ENCODE measurements at places on chromosomes 1 and 21. TPM values are rescaled to one million over a fixed set of nuclear protein-coding genes. Genes with fewer than 3 reads are reported as not detected.

- DNase-seq, result no peak
Measured at GRCh38 chr1:236540813-236541465, 17.2 kb downstream of the LGALS8 start.

- DNase-seq, result no peak
Measured at GRCh38 chr21:31173881-31174555, 135.7 kb upstream of the KRTAP19-8 start.

DNA sequence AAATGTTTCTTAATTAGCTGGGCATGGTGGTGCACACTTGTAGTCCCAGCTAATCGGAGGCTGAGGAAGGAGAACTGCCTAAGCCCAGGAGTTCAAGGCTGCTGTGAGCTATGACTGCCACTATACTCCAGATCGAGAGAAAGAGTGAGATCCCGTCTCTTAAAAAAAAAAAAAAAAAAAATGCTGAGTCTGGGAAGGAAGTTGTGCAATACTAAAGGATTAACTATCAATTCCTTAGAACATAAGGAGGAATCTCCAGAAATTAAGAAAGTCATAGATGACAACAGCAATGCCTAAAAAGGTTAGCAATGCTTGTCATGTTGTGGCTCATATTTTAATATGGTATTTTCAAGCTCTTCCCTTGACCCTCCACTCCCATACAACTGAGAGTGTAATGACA lies 5.3 kb downstream of the LUZP1 start:
- no peak for DNase-seq

DNA sequence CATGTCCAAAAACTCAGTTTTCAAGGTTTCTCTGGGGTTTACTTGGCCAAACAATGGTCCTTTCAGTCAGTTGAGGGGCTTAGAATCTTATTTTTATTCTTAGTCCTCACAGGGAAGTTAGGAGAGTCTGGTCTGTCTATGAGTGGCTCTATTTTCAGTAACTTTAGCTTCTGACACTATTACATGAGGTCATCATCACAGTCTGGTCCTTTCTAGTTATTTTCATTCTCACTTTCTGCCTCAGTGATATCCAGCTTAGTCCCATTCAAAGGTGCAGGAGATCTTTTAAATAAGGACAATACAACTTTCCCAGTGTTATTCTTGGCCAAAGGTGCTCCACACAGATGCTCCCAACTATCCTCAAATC lies 30.0 kb upstream of the FGGY start:
- no peak for DNase-seq

GRCh38 chr1:116573431-116574095 lies 2.7 kb upstream of the CD58 start:
- DNase-seq, result no peak

GRCh38 chr21:45131537-45131999 lies 57.2 kb downstream of the ADARB1 start:
- DNase-seq, result no peak

- DNase-seq, result no peak
Measured at GRCh38 chr1:243216741-243217140, 38.3 kb downstream of the CEP170 start.

- DNase-seq, result no peak
Measured at GRCh38 chr1:64678366-64678765, 66.5 kb upstream of the RAVER2 start.

DNA sequence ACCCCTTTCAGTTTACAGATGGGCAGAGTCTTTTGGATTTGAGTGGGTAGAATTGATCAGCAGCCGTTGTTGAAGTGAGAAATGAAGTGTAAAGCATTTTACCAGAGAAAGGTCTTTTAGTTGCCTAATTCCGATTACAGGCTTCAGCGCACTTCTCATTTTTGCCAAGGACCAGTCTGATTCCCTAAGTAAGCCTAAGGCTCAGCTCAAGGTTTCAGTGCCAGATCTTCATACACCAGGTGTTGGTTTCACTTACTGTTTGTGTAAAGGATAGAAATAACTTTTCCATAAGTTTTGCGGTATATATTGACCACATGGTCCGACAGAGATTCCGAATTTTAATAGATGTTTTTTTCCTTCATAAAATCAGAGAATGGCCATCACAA lies 83.9 kb upstream of the BMP8A start:
- no peak for DNase-seq

- no peak for DNase-seq
Measured at GRCh38 chr1:209150114-209150513, 433.4 kb upstream of the CAMK1G start.

GRCh38 chr1:87575528-87575927 lies 246.8 kb downstream of the LMO4 start:
- no peak for DNase-seq

DNA sequence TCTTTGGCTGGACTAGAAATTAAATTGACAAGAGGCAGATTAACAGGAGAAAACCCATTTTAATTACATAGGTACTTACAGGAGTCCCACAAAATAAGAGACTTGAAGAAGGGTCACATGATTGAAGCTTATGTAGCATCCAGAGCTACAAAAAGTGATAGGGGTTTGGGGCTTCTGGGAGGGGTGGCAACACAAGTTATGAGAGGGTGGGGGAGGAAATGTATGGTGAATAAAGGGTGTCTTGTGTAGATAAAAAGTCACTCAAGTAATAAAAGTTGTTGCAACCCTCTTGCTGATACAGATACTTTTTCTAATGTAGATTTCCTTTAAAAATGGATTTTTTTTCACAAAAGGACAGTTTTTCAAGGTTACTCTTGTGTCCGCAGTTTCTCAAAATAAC lies 24.0 kb downstream of the USP25 start:
- no peak for DNase-seq

GRCh38 chr1:233603478-233603877 lies 10.4 kb upstream of the KCNK1 start:
- no peak for DNase-seq

DNA sequence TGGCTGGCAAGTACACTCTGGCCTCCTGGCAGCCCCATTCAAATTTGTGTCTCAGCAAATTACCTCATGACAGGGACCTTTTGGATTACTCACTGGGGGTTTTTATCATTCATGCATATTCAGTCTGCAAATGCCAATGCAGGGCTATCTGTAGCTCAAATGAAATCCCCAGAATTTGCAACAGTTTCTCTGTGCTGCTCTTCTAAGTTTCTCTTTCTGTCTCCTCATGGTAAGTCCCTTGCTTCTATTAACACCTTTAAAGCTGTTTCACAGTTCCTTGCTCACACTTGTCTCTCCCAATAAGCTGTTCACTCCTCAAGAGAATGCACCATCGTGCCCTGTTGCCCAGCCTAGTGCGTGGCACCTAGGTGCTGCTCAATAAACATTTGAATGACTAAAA lies 3.3 kb upstream of the FAM78B start:
- no peak for DNase-seq

DNA sequence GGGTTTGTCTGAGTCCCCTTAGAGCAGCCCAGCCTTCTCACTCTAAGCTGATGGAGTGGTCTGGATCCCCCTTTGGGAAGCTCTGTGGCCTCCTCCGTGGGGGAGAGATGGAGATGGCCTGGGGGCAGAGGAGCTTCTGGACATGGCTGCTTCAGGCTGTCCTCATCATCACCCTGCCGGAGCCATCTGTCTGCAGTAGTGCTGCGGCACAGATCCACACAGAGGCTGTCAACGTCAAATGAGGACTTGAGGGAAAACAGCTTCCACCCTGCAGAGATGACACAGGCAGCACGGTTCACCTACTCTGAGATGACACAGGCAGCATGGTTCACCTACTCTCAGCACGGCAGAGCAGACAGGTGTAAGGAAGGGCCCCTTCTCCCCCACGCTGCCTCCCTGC lies 134.3 kb downstream of the IGSF21 start:
- no peak for DNase-seq

DNA sequence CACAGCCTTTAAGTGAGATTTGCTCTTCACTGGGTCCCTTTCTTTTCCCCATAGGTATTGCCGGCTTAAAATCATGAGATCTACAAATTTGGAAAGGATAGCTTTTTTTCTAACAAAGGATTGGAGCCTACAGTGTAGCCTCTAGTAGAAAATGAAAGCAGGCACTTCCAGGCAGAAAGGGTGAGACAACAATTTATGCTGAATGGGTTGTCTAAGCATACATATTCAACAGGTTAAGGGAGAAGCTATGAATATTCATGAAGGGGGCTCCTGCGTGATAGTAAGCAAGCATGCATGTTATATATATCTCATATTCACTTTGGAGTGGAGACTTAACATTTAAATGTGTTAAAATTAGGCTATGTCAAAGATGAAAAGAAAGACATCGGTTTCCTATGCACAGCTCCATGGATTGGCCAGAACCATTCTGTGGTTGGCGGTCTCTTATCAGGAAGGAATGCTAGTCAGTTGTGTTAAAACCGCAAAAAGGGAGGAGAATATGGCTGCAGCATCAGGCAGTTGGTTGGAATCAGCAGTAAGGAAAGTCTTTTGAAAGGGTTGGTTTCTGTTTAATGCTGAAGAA lies 66.0 kb downstream of the VCAM1 start:
- no peak for DNase-seq

DNA sequence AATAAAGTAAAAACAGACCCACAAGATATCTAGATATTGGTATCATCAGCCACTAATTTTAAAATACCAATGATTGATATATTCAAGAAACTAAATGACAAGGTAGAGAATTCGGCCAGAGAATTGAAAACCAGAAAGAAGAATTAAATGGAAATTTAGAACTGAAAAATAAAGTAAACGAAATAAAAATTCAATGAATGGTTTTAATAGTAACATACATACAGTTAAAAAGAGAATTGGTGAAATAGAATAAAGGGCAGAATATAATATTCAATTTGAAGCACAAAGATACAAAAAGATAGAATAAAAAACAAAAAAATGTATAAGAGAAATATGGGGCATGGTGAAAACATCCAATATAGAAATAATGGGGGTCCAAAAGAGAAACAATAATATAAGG lies 64.0 kb upstream of the GUCA2B start:
- no peak for DNase-seq

- DNase-seq, result no peak
Measured at GRCh38 chr1:13965770-13966398, 265.9 kb downstream of the PRDM2 start.

DNA sequence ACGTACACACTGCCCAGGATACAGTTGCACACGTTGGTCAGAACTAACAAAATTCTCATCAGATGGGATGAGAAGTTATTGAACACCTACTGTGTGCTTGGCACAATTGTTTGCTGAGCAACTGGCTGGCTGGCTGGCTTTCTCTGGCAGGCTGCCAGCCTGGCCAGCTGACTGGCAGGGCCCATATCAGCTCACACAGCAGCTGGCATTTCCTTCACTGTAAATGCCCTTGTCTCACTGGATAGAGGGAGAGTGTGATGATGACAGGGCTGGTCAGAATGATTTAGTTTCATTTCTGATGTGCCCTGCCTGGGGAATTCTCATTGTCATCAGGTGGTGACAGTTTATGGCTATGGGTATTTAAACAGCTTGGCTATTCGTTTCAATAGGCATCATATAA lies 15.8 kb downstream of the CAMK2N1 start:
- DNase-seq, result no peak

DNA sequence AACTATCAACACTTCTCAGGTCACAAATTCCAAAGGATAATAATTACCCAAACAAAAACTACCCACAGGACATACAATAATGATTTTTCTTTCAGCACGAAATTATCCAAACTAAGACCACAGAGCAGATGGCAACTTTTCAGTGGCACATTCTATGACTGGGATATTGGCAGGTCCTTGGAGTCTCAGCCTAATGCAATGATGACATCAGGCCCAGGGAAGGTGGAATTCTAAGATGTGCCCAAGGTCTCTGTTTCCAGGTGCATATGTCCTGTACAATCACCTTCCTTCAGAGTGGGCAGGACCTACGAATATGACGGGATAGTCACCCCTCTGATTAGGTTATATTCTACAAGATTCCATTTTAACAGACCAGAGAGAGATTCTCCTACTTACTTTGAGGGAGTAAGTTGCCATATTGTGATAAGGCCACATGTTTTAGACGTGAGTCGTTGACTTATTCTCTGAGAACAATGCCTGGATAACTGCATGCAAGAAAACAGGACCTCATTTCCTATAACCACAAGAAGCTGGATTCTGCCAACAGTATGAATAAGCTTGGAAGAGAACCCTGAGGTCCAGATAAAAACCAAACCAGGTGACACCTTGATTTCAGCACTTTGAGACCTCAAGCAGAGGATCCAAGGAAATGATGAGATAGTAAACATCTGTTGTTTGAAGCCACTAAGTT lies 69.9 kb downstream of the ZC3H11B start:
- no peak for DNase-seq

GRCh38 chr1:52157582-52157981 lies 15.7 kb downstream of the ZFYVE9 start:
- no peak for DNase-seq

DNA sequence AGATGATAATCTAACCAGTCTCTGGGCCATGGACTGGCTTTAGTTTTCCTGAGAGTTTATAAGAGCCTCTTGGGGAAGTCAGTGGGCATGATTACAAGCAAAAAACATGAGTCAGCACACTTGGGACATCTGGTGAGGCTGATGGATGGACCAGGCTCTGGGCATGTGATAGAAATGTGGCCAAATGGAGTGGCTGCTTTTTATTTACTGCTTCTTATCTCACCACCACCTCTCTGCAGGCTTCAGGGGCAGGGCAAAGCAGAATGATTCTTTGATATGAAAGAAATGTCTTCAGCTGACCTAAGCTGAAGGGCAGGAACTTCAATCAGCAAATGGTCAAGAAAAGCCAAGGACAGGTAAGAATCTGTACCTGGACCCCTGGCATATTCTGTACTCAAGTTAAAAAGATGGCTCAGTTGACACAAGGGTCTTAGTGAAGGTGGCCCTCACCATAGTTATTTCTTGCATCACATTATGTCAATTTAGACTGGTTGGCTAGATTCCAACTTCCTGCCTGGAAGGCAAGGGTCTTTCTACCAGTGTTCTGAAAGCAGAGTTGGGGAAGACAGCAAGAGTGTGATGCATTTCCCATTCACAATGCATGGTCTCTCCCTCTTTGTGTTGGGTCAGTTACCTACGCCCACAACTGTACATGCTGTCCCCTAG lies 162.8 kb downstream of the FASLG start:
- DNase-seq, result no peak

GRCh38 chr1:101833312-101833711 lies 163.4 kb downstream of the OLFM3 start:
- no peak for DNase-seq

DNA sequence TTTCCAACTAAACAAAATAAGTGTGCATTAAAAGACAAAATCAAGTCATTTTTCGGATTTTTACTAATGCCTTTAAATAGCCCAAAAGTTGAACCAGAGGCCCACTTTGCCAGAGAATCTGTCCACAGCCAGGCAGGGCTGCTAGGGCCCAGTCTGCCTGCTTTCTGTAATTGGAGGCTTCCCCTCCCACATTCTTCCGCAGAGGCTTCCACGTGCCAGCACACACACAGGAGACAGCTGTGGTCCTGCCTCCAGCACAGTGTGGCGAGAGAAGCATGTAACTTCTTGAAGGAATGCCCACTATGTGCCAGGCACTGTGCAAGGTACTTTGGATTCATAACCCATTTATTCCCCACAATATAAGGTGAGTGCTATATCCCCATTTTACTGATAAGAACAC lies 11.3 kb upstream of the PDZK1IP1 start:
- no peak for DNase-seq

The FMO4 gene
- 1.8 TPM for total RNA-seq

The GCSAML gene
- 0.43 TPM for total RNA-seq

The FAM177B gene
- not detected for total RNA-seq

The ATP1B1 gene
- total RNA-seq, result 12.6 TPM

The COL24A1 gene
- not detected for total RNA-seq

The LBR gene
- 187 TPM for total RNA-seq

The TOR3A gene
- 34.1 TPM for total RNA-seq

The FGR gene
- total RNA-seq, result 0.07 TPM

The SLC9C2 gene
- not detected for total RNA-seq

The CCDC181 gene
- 0.09 TPM for total RNA-seq

The UBE2U gene
- not detected for total RNA-seq

Data from activated T-helper 2 cell treated with anti-CD3 and anti-CD28 coated beads, Interferon-gamma antibody, Interleukin-2, Interleukin-4, amounts not matched to agents 10 μg/mL and 5 μg/mL and 100 μg/mL, durations not matched to agents 14 hours and 24 hours and 36 hours (primary cell).